ENCODE measurements at places on chromosomes 4 and X. TPM values are rescaled to one million over a fixed set of nuclear protein-coding genes. Genes with fewer than 3 reads are reported as not detected.

DNA sequence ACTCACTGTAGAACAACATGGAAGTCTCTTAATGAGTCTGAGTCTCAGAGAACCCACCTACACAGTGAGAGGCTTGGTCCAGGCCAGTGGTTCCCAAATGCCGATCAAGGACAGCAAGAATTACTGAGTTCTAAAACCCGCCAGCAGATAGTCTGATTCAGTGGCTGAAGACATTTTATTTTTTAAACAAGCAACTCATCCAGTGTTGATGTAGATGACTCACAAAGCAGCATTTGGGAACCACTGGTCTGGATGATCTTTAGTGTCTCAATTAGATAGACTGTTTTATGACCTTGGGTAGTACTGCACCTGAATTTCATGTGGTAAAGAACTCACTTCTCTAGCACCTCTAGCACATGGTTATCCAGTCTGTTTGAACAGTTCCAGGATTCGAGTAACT is 193.6 kb downstream of the FBXW7 start:
- DNase-seq, result no peak

DNA sequence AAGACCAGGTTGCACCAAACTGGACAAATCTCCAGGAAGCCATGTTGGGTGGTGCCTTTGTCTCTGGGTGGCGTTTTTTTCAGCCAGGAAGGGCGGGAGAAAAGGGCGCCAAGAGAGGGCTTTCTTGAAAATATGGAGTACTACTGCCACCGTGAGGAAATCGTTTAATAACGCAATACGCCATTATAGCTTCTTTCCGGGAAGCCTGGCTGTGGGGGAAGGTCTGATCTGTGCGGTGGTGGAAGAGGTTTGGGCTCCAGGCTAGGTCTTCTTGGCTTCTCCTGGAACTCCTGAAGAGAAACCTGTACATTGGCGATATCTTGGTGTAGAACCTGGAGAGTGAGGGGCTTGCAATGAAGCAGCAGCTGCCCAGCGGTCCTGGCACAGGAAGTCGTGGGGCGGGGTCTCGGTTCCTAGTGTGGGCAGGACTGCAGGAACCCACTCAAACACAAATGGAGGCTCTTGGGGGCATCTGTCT is 202.7 kb downstream of the OR13H1 start:
- DNase-seq, result peak; percentile 62

DNA sequence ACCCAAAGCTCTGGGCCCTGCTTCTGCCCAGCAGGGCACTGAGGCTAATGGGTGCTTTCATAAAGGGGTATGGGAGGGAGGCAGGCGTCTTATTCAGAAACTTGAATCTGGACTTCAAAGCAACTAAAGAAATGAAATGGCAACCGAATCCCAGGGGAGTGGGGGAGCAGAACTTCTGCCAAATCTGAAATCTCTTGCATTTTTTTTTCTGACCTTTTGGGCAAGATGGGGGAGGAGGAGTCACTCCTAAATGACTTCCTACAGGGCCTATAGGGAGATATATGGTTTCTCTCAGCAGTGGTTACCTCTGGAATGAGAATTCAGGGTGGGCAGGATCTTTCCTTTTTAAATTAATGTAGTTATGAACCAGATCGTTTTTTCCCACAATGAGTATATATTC is 30.6 kb upstream of the KIAA1210 start:
- no peak for DNase-seq

CT45A2 gene
- polyA plus RNA-seq, result not detected

DNA sequence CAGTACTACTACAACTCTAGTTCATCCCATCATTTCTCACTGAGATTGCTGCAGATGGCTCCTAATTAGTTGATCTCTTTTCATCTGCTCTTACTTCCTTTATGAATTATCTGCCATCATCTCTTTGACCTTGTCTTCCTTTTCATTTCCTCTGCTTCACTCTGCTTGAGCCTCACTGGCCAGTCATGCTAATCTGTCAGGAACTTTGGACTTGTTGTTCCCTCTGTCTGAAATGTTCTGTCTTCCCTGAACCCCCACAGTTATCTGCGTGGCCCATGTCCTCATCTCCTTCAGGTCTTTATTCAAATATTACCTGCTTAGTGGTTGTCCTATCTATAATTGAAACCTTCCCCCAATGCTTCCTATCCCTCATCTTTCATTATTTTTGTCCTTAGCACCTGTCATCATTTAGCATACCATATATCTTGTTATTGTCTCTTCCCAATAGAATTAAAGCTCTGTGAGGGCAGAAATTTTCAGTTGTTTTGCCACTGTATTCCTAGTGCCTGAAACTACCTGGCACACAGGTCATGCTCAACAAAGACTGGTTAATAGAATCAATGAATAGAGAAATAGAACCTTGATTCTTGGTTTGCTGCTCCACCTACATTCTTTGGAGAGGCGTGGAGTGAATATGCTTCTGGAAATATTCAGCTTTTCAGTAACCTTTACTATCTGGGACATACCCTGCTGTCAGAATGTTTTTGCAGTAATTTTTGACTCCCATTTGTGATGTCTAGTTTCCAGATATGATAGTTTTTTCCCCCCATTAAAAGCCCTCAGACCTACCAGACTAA is 5.0 kb downstream of the SLC4A4 start:
- DNase-seq, result no peak

Data from SK-N-SH (cell line).